ENCODE measurements at places on chromosomes 4 and X.

DNA sequence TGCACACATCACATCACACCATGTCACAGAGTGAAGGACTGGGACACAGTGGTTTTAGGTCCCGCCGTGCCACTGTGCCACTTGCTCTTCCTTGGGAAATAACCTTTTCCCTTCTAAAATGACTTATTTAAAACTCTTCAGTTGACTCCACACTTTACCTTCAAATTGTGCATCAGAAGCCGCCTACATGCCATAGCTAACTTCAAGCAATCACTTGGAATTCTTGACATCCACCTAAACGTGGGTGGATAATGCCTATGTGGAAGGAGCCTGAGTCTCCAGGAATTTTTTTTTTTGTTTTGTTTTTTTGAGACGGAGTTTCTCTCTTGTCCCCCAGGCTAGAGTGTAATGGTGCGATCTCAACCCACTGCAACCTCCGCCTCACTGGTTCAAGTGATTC is 777.4 kb upstream of the TENM3 start:
- no peak for DNase-seq

GRCh38 chr4:101419336-101420135 is 72.2 kb upstream of the PPP3CA start:
- peak; percentile 88 for DNase-seq

DNA sequence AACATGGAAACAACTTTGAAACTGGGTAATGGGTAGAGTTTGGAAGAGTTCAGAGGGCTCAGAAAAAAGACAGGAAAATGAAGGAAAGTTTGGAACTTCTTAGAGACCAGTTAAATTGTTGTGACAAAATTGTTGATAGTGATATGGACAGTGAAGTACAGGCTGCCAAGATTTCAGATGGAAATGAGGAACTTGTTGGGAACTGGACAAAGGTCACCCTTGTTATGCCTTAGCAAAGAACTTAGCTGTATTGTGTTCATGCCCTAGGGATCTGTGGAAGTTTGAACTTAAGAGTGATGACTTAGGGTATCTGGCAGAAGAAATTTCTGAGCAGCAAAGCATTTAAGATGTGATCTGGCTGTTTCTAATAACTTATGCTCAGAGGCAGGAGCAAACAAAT is 5.1 kb upstream of the ARL13A start:
- no peak for DNase-seq

- DNase-seq: no peak
Measured at GRCh38 chr4:42480717-42481116, 83.4 kb downstream of the SHISA3 start.

- no peak for DNase-seq
Measured at GRCh38 chr4:181204109-181204508, 1039.1 kb upstream of the TENM3 start.

DNA sequence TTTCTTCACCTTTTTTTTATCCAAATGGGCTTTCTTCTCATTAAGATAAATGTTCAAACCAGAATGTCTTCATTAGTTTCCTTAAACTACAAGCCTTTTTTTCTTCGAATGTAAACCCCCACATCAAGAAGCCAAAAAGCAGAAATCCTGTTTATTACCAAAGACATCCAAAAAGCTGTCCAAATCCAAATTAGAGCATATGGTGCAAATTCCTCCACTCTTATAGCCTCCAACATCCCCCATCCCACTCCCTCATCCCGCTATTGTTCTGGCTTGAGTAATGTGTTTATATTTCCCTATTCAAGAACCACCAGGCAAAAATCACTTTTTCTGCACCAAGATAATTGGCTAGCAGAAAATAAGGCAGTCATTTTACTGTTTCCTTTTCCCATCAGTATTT is 315.1 kb upstream of the ADGRL3 start:
- DNase-seq: no peak

- no peak for DNase-seq
Measured at GRCh38 chr4:25835384-25835783, 27.4 kb downstream of the SEL1L3 start.

DNA sequence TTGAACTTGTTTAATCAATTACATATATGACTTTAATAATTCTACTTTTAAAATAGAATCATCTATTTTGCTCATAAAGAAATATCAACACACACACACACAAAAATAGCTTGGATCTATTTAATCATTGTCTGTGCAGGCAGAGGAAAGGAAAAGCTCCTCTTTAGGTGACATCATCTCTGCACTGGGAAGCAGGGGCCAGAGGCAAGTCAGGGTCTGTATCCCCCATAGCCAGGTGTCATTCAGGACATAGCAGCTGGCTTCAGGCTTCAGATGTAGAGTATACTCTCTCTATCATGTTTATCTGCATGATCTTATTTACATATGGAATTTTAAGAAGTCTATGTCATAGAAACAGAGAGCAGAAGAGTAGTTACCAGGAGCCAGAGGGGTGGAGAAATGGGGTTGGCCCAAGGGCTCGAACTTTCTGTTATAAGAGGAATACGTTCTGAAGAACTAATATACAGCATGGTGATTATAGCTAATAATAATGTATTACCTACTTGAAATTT is 110.4 kb upstream of the LDB2 start:
- no peak for DNase-seq

DNA sequence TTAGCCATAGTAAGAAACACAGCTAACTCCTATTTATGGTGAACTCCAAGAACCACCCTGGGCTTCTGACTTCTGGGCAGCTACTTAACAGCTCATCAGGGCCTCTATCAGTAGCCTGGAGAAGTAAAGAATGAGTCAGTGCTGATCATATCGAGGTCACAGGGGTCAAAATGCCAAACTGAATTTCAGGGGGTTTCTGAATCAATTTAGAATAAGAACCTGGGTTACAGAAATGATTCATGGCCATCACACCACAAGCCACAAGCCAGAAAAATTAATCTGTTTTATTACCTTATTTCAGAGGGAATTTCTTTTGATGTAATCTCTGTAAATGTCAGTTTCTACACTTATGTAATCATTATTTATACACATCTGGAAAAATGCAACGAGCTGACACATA is 64.4 kb downstream of the CHST7 start:
- peak; percentile 10 for DNase-seq

GRCh38 chr4:37661772-37662171 is 24.4 kb downstream of the RELL1 start:
- DNase-seq: no peak

DNA sequence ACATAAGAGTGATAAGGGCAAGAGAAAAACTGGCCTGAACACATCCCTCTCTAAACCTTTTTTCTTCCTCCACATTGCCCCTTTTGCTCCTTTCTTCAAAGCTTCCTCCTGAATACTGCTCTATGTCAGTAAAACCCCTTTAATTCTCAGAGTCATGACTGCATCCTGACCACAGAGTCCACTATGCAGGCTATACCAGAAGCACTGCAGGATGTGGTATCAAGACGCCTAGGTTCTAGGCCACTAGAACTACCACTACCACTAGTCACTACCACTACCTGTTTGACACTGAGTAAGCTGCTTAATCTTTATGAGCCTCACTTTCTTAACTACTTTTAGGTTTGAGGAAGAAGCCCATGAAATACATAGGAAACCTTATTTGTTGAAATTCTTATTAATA is 38.7 kb downstream of the ARHGEF9 start:
- DNase-seq: peak; percentile 35

DNA sequence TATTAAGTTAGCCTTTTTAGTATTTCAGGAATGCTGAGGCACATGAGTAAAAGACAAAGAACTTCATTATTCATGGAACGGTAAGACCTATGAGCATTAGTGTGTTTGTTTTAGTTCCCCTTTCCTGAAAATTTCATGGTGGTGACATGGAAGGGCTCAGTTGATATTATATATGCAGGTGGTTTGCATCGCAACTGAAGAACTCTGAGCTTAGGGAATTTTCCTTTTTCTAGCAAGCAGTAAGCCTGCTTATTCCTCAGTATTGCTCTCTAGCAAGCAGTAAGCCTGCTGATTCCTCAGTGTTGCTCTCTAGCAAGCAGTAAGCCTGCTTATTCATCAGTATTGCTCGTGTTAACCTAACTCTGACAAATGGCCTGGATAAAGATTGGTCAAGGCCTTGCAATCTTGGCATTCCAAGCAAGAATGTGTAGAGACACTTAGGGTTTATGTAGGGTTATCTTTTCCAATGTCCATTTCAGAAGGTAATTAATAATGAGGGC is 37.7 kb upstream of the MAGEB18 start:
- DNase-seq: no peak

DNA sequence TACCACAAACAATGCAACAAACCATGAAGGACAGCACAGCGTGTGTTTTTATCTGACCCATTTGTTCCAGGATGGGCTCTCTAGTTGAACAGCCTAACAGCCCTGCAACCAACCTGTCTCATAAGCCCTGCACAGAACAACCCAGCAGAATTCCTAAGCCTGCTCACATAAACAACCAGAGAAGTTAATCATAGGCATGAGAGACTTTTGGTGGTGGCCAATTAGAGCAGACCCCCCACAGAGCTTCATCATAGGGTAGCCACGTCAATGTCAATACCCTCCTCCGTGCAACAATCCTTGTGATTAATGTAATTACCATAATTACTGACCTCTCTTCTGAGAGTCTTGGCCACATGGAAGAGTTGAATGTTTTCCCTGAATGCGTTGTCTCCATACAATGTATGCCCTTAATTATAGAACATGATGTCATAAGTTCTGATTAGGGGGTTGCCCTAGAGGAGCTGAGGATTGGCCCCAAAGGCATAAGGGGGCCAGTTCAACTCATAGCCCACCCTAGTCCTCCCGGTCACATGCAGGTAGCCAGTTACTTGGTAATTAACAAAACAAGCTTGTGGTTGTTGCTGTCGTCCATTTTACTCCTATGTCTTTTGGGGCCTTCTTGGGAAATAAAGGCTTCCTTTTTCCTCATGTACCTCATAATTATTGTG is 92.7 kb downstream of the SYNPO2 start:
- DNase-seq: no peak

DNA sequence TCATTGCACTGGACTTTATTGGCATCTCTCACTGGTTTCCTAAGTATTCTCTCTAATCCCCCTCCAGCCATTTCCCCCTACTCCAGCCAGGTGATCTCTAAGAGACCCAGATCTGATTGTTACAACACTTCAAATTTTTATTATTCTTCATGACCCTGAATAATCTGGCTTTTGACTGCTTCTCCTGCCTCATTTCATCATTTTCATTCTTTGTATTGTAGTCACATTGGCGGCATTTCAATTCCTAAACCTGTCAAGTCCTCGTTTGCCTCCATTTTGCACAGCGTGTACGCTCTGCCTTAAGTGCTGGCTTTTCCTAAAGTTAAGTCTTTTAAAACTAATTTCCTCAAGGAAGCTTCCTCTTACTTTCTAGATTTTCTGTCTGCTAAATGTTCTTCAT is 31.6 kb downstream of the UBE2K start:
- no peak for DNase-seq

- no peak for DNase-seq
Measured at GRCh38 chr4:189081826-189082225, 858.8 kb upstream of the FRG1 start.

DNA sequence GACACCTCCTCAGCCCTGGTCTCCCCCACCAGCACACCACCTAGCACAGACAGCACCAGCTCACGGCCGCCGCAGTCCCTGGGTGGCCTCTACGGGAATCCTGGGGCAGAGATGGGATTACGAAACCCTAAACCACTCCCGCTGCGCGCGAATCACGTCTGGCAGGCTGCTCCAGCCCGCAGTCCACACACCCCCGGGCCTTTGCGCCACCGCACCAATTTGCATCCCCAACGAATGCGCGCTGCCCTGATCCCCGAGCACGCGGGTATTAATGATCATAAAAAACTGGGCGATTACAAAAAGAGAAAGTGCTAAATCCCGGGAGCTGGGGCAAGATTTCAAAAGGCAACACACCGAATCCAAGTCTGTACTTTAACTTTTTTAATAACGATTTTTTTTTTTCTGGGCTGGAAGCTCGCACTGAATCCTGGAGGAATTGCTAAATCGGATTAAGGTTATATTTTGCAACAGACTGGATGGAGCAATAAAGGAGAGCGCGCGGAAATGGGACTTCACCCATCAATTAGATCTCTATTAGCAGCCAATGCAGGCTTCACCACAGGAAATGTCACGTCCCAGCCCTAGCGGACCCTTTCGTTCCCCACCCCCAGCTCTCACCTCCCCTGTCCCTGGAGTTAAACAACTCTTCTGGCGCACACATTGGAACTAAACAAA is 69.8 kb upstream of the TMEM33 start:
- DNase-seq: peak; percentile 27

DNA sequence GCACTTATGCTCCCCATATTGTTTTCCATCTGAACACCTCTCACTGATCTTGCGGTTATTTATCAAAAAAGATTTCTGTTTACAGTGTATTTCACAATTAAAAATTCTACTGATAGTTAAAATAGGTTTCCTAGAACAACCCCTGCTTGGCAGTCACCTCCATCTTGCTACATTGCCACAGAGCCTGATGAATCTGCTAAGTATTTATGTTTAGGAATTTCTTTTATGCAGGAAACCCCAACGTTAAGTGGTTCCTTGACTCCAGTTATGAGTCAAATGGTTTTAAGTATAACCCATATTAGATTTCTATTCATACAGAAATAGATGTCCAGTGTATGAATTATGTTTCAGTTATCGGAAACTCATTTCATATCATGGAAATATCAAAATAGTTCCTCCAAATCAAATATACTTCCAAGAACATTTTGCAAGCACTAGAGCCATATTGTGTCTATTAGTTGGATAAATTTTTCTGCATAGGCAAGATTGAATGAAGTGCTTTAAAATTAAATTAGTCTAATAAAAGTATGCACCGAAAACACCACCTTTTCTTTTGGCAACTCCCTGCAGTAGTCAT is 20.6 kb downstream of the GALNT7 start:
- DNase-seq: no peak

- DNase-seq: no peak
Measured at GRCh38 chr4:81152839-81153713, 61.9 kb downstream of the PRKG2 start.

- DNase-seq: peak; percentile 22
Measured at GRCh38 chr4:52982255-52982945, 120.3 kb downstream of the RASL11B start.

- no peak for DNase-seq
Measured at GRCh38 chrX:100479329-100479728, 69.3 kb upstream of the PCDH19 start.

DNA sequence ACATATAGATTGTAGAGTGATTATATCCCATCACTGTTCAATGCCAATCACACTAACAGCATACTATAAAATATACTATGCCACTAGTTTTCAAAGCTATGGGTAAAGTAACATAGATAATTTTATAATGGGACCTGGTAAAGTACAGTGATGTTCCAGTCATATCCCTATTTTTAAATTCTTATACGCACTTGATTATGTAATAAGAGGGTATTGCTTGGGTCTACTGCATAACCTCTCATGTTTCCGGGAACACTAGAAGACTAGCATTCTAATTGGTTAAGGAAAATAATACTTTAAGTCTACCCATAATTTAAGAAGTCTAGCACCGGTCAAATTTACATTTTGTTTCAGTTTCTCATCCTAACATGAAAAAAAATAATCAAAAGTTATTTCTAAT is 275.1 kb downstream of the CHIC1 start:
- no peak for DNase-seq

GRCh38 chr4:57090079-57090478 is 20.1 kb downstream of the IGFBP7 start:
- peak; percentile 42 for DNase-seq

DNA sequence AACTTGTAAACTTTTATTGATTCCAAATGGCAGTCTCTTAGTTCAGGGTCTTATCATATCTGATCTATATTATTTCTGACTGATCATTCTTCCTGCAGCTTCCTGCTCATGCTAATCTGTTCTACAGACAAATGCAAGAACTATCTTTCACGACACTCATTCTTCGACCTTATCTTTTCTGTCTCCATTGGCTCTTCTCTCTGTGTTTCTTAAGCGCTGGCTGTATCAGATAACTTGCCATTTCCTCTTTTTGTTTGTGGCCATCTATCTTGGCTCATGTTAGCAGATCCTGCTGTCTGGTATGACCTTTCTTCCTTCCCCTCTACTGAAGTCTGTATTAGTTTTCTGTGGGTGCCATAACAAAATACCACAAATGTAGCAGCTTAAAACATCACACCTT is 230.5 kb upstream of the PUDP start:
- peak; percentile 73 for DNase-seq
